ENCODE measurements at places on chromosomes 5 and 9. TPM values are rescaled to one million over a fixed set of nuclear protein-coding genes. Genes with fewer than 3 reads are reported as not detected.

GRCh38 chr9:131946180-131946579 is 133.5 kb downstream of the MED27 start:
- no peak for DNase-seq

DNA sequence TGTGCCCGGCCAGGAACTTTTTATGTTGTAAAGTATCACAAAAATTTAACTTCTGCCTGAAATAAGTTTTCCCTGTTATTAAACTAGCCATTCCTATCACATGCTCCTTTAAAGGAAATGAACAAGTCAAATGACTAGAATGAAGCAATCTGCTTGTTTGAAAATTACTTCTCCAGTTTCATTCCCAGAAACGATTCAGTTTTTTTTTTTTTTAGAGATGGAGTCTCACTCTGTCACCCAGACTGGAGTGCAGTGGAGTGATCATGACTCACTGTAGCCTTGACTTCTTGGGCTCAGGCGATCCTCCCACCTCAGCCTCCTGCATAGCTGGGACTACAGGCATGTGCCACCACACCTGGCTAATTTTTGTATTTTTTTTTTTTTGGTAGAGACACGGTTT is 13.3 kb upstream of the GNG10 start:
- no peak for DNase-seq

GRCh38 chr5:108917596-108917995 is 169.9 kb downstream of the FER start:
- no peak for DNase-seq

DNA sequence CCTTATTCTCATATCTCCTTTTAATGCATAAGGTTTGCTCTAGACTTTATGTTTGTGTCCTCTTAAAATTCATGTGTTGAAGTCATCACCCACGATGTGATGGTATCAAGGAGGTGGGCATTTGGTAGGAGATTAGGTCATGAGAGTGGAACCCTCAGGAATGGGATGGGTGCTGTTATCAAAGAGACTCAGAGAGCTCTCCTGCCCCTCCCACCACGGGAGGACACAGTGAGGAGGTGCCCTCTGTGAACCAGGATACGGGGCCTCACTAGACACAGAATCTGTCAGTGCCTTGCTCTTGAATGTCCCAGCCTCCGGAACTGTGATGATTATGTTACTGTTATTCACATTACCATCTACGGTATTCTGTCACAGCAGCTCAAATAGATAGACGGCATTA is 359.0 kb downstream of the IRX1 start:
- DNase-seq, result no peak

GRCh38 chr5:1724822-1725602 is 74.6 kb downstream of the MRPL36 start:
- peak; percentile 9 for DNase-seq

Gene IL33
- total RNA-seq, result 0.31 TPM

- peak; percentile 51 for DNase-seq
Observed at GRCh38 chr9:83062651-83063527, at the start of gene RASEF. Gene RASEF, minus strand, starts transcription at chr9:83063142. Its CDS starts 275 bp downstream, at chr9:83062867.

Gene MPDZ
- 97.0 TPM for total RNA-seq

GRCh38 chr5:148957591-148958202 is 105.2 kb downstream of the SH3TC2 start:
- DNase-seq, result peak; percentile 67

GRCh38 chr5:41896230-41896629 is 7.9 kb upstream of the RIMOC1 start:
- no peak for DNase-seq

DNA sequence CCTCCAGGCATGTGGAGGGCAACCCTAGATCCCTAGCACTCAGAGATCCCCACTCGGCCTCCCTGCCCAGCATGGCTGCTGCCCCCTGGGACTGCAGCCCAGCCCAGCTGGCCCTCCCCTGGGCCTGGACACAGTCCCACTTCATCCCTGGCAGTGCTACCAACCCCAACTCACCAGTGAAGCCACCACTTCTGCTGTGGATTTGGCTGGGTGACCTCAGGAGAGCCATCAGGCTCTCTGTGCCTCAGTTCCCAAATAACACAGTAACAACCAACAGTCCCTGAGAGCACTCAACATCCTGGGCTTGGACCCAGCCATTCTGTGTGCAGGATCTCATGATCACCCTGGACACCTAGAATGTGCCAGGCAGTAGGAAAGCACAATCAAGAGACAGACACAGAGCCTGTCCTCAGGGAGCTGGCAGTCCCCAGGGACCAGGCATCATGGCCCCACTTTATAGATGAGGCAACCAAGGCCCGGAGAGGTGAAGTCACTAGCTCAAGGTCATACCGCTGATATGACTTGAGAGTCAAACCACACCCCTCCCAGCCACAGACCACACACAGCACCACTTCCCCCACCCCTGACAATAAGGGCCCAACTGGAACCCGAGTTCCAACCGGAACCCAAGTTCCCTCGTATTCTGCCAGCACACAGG is 4.7 kb upstream of the PSMB7 start:
- no peak for DNase-seq

GRCh38 chr5:14531668-14532067 is 49.9 kb upstream of the OTULINL start:
- no peak for DNase-seq

GRCh38 chr5:103003872-103004271 is 116.1 kb downstream of the GIN1 start:
- no peak for DNase-seq
